ENCODE measurements at places on chromosomes 5 and 9. TPM values are rescaled to one million over a fixed set of nuclear protein-coding genes. Genes with fewer than 3 reads are reported as not detected.

DNA sequence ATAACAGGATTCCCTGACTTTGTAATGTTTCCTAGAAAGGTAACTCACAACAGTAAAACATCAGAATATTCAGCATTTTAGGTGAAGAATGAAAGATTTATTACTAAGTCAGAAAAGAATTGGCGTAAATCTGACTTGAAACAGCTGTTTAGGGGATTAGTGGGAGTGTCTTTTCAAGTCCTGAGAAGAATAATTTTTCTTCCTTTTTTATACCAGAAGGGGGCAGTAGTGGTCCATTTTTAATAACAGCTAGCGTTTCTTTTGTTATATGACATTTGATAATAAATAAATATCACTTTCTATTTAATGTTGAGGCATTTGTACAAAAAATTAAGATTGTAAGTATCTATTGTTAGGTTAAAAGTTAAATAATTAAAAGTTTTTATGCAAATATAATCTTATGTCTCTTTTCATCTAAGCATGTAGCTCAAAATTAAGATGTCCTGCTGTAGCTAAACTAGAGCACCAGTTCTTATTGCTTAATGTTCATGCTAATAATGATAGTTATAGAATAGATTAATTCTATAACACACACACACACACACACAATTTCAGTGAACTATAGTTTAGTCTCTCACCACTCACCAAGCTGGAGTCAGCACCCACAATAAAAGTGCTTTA is 258.7 kb upstream of the ARRDC3 start:
- no peaks in the 10 kb centered on the region for H3K36me3 ChIP-seq
- no peak overlapping the region for H3K27ac ChIP-seq
- DNase-seq, result peak; percentile 48

DNA sequence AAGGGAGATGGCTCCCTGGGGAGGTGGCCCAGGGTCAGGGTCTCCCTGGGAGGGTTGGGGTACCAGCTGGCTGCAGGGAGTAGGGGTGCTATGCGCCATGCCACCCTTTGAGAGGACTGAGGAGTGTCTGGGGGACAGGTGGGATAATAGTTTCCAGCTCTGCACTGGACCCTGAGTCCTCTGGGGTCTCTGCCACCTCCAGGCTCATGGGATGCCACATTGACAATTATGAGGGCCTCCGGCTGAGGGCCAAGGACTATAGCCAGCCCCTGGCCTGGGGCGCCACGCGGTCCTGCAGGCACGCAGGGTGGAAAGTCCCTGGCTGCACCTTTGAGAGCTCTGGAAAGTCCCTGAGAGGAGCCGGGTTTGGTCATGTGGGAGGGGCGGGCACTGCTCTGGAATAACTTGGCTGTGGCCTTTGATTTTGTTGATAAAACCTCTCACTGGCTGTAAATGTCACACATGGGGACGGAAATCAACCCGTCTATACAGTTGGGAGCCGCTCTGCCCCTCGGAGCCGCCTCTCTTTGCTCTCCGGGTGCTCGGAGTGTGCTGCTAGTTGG is 16.0 kb downstream of the TRAF2 start:
- H3K4me3 ChIP-seq, result no peak overlapping the region
- DNase-seq, result peak; percentile 27
- H3K27me3 ChIP-seq, result no peaks in the 10 kb centered on the region
- no peaks in the 10 kb centered on the region for H3K4me1 ChIP-seq
- no peak overlapping the region for H3K27ac ChIP-seq

- no peaks in the 10 kb centered on the region for H3K36me3 ChIP-seq
- no peak overlapping the region for H3K27ac ChIP-seq
- H3K4me1 ChIP-seq, result no peaks in the 10 kb centered on the region
- no peak overlapping the region for H3K4me3 ChIP-seq
Observed at GRCh38 chr5:68447136-68447929, 231.8 kb downstream of the PIK3R1 start.

- H3K4me3 ChIP-seq, result no peak overlapping the region
- DNase-seq, result no peak
- H3K27me3 ChIP-seq, result no peaks in the 10 kb centered on the region
Observed at GRCh38 chr5:176639981-176640380, 7.3 kb upstream of the TSPAN17 start.

DNA sequence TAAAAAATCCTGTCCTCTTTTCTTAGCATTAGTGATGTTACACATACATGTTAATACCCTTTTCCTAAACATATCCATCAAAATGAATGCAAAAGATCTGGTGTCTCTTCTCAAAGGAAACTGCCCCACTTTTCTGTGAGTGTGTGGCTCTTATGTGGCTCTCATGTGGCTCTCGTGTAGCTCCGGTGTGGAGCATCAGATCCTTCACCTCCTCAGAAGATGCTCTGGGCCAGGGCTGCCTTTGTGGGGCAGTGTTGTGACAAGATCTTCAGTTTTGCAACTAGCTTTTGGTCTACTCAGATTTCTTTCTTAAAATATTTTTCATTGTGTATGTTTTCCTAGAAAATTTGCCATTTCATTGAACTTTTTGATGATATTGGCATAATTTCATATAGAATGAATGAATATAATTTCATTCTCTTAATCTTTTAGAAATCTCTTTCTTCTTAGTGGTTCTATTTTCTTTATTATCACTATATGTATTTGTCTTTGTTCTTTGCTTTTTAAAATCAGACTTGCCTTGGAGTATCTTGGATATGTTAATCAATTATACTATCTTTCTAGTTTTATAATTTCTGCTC is 19.4 kb downstream of the GARNL3 start:
- no peak overlapping the region for H3K27ac ChIP-seq
- H3K27me3 ChIP-seq, result no peaks in the 10 kb centered on the region

DNA sequence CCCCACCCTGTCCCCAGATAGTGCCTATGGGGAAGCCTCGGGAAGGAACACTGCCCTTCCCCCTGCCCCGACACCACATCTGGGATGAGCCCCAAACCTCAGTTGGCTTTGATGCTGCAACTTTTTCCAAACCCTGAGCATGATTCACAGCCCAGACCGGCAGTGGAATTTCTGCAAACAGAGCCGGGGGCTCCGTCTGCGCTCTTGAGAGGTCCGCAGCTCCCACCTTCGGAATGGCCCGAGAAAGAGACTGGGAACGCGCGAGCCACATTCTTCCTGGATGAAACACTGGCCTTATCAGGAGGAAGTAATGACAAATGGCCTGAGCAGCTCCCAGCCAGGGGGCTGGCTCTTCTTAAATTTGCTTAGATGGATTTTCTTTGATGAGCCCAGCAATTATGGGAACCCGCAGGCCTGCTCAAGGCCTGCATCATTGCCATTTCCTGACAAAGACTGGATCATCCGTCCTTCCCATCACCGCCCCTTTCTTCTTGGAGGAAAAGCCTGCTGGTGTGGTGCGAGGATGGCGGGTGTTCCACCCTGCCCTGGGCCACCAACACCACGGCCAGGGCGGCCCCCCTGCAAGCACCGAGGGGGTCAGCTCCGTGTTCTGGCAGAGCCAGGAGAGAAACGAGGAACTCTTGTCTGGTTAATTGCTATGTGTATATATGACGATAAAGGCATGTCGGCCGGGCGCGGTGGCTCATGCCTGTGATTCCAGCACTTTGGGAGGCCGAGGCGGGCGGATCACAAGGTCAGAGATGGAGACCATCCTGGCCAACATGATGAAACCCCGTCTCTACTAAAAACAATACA is 38.8 kb upstream of the COL5A1 start:
- no peak overlapping the region for H3K4me3 ChIP-seq
- H3K27me3 ChIP-seq, result no peaks in the 10 kb centered on the region
- peaks cover 9% of the 10 kb centered on the region for H3K4me1 ChIP-seq
- peak overlapping the region; percentile 47 for H3K27ac ChIP-seq

DNA sequence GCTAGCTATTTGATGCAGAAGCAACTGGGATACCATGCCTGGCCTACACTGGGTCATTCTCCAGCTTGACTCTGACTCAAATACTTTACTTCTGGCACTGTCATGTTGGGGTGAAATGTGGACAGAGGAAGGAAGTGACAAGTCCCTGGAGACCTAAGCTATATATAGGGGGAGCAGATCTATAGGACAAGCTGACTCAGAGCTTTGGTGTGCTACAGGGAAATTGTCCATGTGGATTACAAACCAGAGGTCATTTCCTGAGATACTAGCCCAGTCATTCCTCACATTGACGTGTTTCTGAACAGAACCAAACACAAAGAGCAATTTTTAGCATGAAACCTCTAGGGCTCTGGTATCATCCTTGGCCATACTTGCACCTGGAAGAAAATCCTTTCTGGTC is 531.6 kb upstream of the CLINT1 start:
- no peaks in the 10 kb centered on the region for H3K27me3 ChIP-seq
- H3K27ac ChIP-seq, result no peak overlapping the region
- H3K4me1 ChIP-seq, result no peaks in the 10 kb centered on the region
- no peak overlapping the region for H3K4me3 ChIP-seq
- no peaks in the 10 kb centered on the region for H3K36me3 ChIP-seq

GRCh38 chr5:160921-161802 is 30.1 kb upstream of the LRRC14B start:
- no peak overlapping the region for H3K4me3 ChIP-seq
- DNase-seq, result no peak
- no peak overlapping the region for H3K27ac ChIP-seq
- H3K27me3 ChIP-seq, result no peaks in the 10 kb centered on the region

DNA sequence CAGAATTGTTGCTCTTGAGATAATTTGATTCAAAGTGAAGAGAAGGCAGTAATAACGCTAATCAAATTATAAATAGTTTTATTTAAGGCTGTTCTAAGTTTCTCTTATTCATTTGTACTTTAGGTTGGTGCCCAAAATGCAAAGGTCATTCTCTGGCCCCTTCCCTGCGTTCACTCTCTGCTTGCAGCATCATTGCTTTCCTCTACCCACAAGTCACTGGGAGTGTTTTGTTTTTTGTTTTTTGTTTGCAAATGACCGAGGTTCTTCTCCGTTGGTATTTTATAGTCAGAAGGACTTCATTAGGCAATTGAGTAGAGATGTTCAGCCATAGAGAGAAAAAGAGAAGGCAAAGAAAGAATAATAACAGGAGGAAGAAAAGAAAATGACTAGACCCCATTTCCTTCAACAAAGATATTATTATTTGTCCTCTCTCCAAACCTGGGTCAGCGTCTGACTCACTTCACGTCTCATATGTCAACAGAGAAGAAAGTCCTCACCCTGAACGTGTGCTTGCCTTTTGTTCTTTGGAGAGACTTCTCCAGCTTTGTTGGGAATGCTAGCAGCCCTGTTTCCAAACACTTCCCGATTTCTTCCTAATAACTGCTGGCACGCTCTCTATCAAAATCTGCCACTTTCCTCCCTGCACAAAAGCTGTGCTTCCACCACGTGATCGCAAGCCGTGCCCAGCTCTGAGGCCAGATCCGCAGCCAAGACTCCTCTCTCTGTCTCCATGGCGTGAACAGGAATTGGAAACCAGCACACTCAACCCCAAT is 119.8 kb downstream of the EBF1 start:
- peak; percentile 63 for DNase-seq
- no peak overlapping the region for H3K4me3 ChIP-seq
- no peaks in the 10 kb centered on the region for H3K36me3 ChIP-seq
- peaks cover 5% of the 10 kb centered on the region for H3K4me1 ChIP-seq

GRCh38 chr9:127229691-127230417 is 34.7 kb upstream of the GARNL3 start:
- H3K4me3 ChIP-seq, result no peak overlapping the region
- no peak for DNase-seq
- H3K36me3 ChIP-seq, result no peaks in the 10 kb centered on the region
- H3K27ac ChIP-seq, result no peak overlapping the region
- H3K4me1 ChIP-seq, result no peaks in the 10 kb centered on the region

DNA sequence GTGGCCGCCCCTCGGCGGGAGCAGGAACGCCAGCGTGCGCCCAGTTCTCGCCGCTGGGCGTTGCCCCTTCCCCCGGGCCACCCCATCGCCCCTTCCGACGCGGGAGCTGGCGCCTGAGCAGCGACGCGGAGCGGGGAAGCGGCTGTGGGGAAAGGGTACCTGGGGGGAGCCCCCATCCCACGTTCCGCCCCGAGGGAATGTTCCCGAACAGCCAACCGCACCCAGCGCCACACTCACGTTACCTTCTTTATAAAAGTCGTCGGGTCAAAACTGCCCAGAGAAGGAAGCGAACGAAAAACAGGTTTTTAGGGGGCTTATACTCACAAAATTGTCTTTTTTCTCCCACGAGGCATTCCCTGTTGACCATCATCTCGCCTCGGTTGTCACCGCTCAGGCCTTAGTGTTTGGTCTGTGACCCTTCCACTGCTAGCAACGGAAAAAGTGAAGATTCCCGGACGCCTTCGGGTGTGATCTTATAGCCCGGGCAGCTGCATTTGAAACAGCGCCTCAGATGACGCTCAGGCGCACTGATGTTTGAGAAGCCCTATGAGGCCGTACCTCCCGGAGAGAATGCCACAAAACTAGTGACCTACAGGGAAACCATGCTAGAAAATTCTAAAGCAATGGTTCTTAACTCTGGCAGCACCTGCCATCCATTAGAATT is 475 bp upstream of the GOLM1 start:
- H3K4me1 ChIP-seq, result peaks cover 5% of the 10 kb centered on the region
- peak; percentile 49 for DNase-seq
- no peaks in the 10 kb centered on the region for H3K36me3 ChIP-seq

DNA sequence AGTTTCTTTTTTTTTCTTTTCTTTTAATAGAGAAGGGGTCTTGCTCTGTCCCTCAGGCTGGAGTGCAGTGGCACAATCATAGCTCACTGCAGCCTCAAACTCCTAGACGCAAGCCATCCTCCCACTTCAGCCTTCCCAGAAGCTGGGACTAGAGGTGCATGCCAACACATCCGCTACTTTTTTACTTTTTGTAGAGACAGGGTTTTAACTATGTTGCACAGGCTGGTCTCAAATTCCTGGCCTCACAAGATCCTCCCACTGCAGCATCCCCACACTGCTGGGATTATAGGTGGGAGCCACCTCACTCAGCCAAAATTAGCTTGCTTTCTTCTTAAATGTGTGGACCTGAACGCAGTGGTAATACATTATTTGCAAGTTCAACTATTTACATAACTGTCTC is 66.1 kb downstream of the SERINC5 start:
- DNase-seq, result no peak
- no peaks in the 10 kb centered on the region for H3K27me3 ChIP-seq
- no peaks in the 10 kb centered on the region for H3K36me3 ChIP-seq
- H3K4me3 ChIP-seq, result no peak overlapping the region
- peak overlapping the region; percentile 44 for H3K27ac ChIP-seq

GRCh38 chr9:3205421-3206095 is 320.2 kb downstream of the RFX3 start:
- no peak for DNase-seq
- H3K4me1 ChIP-seq, result no peaks in the 10 kb centered on the region
- H3K27me3 ChIP-seq, result no peaks in the 10 kb centered on the region
- no peaks in the 10 kb centered on the region for H3K36me3 ChIP-seq

DNA sequence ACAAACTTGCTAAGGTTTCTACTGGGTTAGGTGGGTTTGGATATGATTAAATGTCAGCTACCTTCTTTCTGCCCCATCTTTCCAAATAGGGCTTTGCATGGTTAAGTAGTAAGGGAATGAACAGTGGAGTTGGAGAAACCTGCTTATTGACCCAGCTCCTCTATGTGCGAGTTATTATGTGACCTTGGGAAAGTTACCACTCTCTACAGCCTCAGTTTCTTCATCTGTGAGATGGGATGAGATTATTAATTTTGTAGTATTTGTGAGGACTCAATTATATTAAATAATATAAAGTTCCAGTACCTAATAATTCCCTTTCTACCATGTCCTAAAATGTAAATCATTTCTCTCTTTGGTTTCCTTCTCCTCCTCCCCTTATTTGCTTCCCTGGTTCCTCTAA is 123.4 kb downstream of the GDNF start:
- peaks cover 6% of the 10 kb centered on the region for H3K4me1 ChIP-seq
- H3K4me3 ChIP-seq, result no peak overlapping the region
- H3K27me3 ChIP-seq, result no peaks in the 10 kb centered on the region
- H3K36me3 ChIP-seq, result no peaks in the 10 kb centered on the region

PHYHD1 gene
- 25.3 TPM for total RNA-seq

SCGB3A2 gene
- not detected for total RNA-seq

JAKMIP2 gene
- total RNA-seq, result 15.9 TPM

PTGDS gene
- 2.6 TPM for total RNA-seq

PCDHGA8 gene
- total RNA-seq, result 2.5 TPM

NR5A1 gene
- 0.12 TPM for total RNA-seq

MLANA gene
- total RNA-seq, result not detected

PSMB7 gene
- total RNA-seq, result 160 TPM

SLC9A3 gene
- 15.3 TPM for total RNA-seq

TLX3 gene
- total RNA-seq, result not detected
